ENCODE measurements at places on chromosomes 2 and 18.

DNA sequence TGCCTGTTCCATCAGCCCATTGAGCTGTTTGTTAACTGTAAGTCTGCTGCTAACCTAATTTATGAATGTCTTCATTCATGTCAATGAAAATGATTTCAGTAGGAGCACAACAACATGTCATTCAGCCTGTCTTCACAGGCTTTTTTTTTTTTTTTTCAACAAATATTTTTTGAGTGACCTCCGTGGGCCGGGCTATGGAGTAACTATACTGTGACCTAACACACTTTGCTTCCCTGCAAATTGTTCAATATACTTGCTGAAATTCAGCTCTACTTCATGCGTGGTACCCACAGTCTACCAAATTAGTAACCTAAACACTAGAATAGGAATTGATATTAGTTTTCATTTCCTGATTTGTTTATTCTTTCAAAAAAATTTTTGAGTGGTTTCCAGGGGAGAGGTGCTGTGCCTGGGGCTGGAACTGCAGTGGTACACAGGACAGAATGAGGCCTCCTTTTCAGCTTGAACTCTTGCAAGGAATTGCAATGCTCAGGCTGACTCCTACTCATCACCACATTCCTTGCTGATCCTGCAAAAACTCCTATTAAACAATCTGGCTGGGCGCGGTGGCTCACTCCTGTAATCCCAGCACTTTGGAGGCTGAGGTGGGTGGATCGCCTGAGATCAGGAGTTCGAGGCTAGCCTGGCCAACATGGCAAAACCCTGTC, 87.1 kb downstream of the CDH20 start:
- no peak overlapping the region for H3K27ac ChIP-seq
- no peak for DNase-seq
- no peaks in the 10 kb centered on the region for H3K27me3 ChIP-seq
- no peaks in the 10 kb centered on the region for H3K4me1 ChIP-seq
- no peaks in the 10 kb centered on the region for H3K36me3 ChIP-seq
- H3K4me3 ChIP-seq: no peak overlapping the region

DNA sequence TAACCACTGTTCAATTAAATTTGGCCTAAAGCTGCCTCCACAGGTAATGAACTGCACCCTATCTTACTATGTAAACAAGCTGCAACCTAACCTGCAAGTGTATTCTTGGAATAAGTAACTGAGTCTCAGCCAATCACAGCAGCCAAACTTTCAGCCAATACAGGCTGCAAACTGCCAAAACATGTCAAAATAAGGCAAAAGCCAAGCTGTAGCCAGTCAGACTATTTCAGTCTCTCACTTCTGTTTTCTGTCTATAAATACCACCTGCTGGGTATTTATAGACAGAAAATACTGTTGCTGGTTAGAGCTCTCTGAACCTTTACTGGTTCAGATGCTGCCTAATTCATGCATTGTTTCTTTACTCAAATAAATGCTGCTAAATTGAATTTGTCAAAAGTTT, 14.3 kb downstream of the C2orf76 start:
- peaks cover 21% of the 10 kb centered on the region for H3K4me1 ChIP-seq
- peaks cover 3% of the 10 kb centered on the region for H3K36me3 ChIP-seq
- DNase-seq: no peak
- no peak overlapping the region for H3K4me3 ChIP-seq
- no peaks in the 10 kb centered on the region for H3K27me3 ChIP-seq

GRCh38 chr2:188598551-188598950, 306.9 kb downstream of the GULP1 start:
- no peak overlapping the region for H3K4me3 ChIP-seq
- no peak overlapping the region for H3K27ac ChIP-seq
- no peak for DNase-seq
- no peaks in the 10 kb centered on the region for H3K36me3 ChIP-seq
- no peaks in the 10 kb centered on the region for H3K4me1 ChIP-seq
- H3K27me3 ChIP-seq: no peaks in the 10 kb centered on the region

DNA sequence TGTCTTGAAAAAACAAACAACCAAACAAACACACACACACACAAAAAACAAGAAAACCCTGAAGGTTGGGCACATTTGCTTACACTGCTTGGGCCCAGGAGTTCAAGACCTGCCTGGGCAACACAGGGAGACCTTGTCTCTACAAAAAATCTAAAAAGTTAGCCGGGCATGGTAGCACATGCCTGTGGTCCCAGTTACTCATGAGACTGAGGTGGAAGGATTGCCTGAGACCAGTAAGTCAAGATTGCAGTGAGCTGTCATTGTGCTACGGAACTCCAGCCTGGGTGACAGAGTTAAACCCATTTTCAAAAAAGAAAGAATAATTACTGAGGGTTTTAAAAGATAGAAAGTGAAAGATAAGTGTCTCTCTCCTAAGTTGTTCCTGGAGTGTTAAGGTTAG, 103.4 kb downstream of the MBD5 start:
- no peak for DNase-seq
- H3K4me1 ChIP-seq: no peaks in the 10 kb centered on the region
- H3K36me3 ChIP-seq: peaks cover 10% of the 10 kb centered on the region
- no peaks in the 10 kb centered on the region for H3K27me3 ChIP-seq
- no peak overlapping the region for H3K4me3 ChIP-seq
- H3K27ac ChIP-seq: no peak overlapping the region

DNA sequence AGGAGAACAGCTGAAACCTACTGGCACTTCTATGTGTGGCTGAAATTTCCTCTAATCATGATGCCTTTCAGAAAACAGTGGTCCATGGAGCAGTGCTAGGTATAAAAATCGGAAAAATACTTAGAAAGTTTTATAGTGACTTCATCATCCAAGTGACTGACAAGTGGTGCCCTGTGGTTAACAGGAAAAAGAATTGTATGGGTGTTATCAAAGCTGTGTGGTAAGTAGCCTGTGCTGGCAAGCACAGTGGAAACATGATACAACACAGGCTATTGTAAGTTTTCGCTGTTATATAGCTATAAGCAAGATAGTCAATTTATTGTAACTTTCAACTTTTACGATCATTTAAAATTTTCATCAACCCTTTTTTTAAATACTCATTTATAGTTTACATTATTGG, 1599.7 kb upstream of the ZEB2 start:
- no peaks in the 10 kb centered on the region for H3K4me1 ChIP-seq
- peaks cover 2% of the 10 kb centered on the region for H3K27me3 ChIP-seq
- no peak overlapping the region for H3K4me3 ChIP-seq
- no peak overlapping the region for H3K27ac ChIP-seq
- DNase-seq: no peak

- no peaks in the 10 kb centered on the region for H3K27me3 ChIP-seq
- H3K36me3 ChIP-seq: peaks cover 33% of the 10 kb centered on the region
- no peak overlapping the region for H3K4me3 ChIP-seq
- no peak for DNase-seq
These were observed 52.7 kb downstream of the SMAD4 start for GRCh38 chr18:51082571-51083267.

- no peak overlapping the region for H3K27ac ChIP-seq
- no peak overlapping the region for H3K4me3 ChIP-seq
- no peak for DNase-seq
- H3K27me3 ChIP-seq: no peaks in the 10 kb centered on the region
- H3K36me3 ChIP-seq: no peaks in the 10 kb centered on the region
These were observed 59.5 kb upstream of the SP3 start for GRCh38 chr2:174024524-174025270.

- H3K4me3 ChIP-seq: no peak overlapping the region
- no peaks in the 10 kb centered on the region for H3K36me3 ChIP-seq
- no peaks in the 10 kb centered on the region for H3K4me1 ChIP-seq
- H3K27me3 ChIP-seq: no peaks in the 10 kb centered on the region
- H3K27ac ChIP-seq: no peak overlapping the region
- DNase-seq: no peak
These were observed 24.6 kb downstream of the CDH2 start for GRCh38 chr18:28152354-28152753.

- no peaks in the 10 kb centered on the region for H3K36me3 ChIP-seq
- H3K27ac ChIP-seq: no peak overlapping the region
These were observed 711.9 kb upstream of the ID2 start for GRCh38 chr2:7969756-7970515.

DNA sequence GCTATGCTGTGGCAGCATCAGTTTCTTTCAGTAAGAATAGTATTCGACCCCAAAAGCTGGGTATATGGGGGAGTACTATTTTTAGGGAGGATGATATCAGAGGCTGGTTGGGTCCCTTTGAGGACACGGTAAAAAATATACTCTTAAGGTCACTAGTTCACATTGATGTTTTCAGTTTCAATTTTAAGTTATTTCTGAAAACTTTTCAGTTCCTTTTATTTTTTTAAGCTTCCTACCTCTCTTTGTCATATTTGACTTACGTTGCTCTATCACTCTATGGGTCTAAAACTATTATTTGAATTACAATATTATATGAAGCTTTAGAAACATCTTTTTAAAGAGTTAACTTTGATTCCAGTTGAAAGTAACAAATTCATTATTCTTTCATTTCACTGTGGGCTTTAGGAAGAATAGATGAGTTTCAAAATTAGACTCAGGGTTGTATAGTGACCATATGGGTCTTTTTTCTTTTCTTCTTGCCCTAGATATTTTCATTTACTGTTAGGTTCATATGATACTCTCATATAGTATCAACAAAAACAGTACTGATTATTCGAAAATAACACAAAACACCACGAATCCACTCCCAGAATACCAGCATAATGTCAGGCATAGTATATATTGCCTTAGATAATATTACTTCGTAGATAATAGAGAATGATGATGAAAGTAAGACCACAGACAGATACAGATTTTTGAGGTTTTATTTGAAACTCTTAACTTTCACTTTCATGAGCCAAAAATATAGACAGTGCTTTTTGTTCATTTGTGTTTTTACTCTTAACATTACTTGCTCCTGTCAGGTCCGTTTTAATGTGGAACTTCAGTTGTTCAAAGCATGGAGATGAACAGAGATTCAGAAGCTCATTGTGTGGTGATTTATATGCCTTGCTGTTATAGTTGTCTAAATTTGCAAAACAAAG, 9.8 kb downstream of the RMDN2 start:
- DNase-seq: no peak
- H3K4me3 ChIP-seq: peak overlapping the region; percentile 82
- H3K36me3 ChIP-seq: peaks cover 11% of the 10 kb centered on the region
- peaks cover 54% of the 10 kb centered on the region for H3K4me1 ChIP-seq
- no peaks in the 10 kb centered on the region for H3K27me3 ChIP-seq

GRCh38 chr2:222797261-222797660, 63.6 kb upstream of the ACSL3 start:
- H3K4me3 ChIP-seq: no peak overlapping the region
- H3K36me3 ChIP-seq: no peaks in the 10 kb centered on the region
- peaks cover 1% of the 10 kb centered on the region for H3K27me3 ChIP-seq
- no peak overlapping the region for H3K27ac ChIP-seq
- no peaks in the 10 kb centered on the region for H3K4me1 ChIP-seq
- no peak for DNase-seq

GRCh38 chr18:2337552-2338141, 233.7 kb downstream of the METTL4 start:
- H3K27me3 ChIP-seq: peaks cover 6% of the 10 kb centered on the region
- H3K27ac ChIP-seq: no peak overlapping the region
- peaks cover 2% of the 10 kb centered on the region for H3K4me1 ChIP-seq
- no peak overlapping the region for H3K4me3 ChIP-seq
- H3K36me3 ChIP-seq: no peaks in the 10 kb centered on the region
- peak; percentile 30 for DNase-seq

DNA sequence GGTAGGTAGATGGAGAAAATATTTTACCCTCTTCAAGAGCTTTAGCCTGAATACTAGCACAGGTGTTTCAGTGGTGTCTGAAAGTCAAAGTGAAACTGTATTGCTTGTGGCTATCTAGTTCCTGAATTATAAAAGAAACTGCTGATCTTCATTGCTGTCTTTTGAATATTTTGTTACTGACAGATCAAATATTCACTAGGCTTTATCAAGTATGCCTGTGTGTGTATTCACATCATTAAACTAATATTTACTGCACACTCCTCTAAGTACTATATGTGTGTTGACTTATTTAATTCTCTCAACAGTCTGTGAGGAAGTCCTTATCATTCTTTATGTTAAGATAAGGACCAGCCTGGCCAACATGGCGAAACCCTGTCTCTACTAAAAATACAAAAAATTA, 139.6 kb downstream of the SOCS6 start:
- H3K4me1 ChIP-seq: peaks cover 4% of the 10 kb centered on the region
- peak overlapping the region; percentile 43 for H3K4me3 ChIP-seq
- H3K36me3 ChIP-seq: no peaks in the 10 kb centered on the region
- no peak for DNase-seq

- peaks cover 5% of the 10 kb centered on the region for H3K36me3 ChIP-seq
- H3K4me1 ChIP-seq: peaks cover 42% of the 10 kb centered on the region
- peak overlapping the region; percentile 92 for H3K4me3 ChIP-seq
- H3K27me3 ChIP-seq: no peaks in the 10 kb centered on the region
These were observed 1.5 kb downstream of the CAB39 start for GRCh38 chr2:230714136-230714480.

DNA sequence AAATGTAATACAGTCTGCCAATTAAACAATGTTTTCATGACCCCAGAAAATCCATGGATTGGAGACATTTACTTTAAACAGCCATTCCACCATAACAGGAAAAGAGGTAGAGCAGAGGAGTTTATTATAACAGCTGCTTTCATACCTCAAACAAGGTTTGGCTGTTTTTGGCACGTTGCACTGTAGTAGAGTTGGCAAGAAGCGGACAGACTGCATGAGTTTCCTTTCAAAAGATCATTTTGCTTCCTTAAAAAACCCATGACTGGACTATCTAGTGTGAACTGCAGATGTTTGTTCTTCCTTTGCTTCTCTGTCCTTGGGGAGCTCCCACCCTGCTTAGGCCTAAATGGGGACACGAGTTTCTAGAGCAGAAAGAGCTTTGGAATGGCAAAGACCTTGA, 108.5 kb upstream of the THOC1 start:
- H3K4me1 ChIP-seq: peaks cover 7% of the 10 kb centered on the region
- no peak for DNase-seq
- no peaks in the 10 kb centered on the region for H3K36me3 ChIP-seq
- H3K4me3 ChIP-seq: no peak overlapping the region
- H3K27ac ChIP-seq: no peak overlapping the region

DNA sequence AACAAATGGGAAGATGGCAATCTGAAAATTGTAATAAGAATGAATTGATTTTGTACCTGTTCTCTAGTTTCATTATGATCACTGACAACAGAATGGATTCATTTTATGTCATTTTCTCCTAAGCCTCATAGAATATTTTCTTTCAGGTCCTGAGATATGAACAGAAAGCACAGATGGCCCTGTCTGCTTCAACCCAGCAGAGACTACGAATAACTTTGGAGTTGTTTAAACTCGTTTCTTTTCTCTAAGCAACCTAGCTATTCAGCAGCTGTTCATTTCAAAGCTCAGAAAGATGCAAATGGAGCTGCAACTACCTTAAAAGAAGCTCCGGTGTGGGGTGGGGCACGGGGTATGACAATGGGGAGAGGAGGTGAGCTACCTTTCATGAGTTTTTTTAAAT, 124.9 kb downstream of the ALK start:
- H3K4me1 ChIP-seq: no peaks in the 10 kb centered on the region
- no peak overlapping the region for H3K27ac ChIP-seq
- H3K4me3 ChIP-seq: no peak overlapping the region
- H3K27me3 ChIP-seq: peaks cover 5% of the 10 kb centered on the region

DNA sequence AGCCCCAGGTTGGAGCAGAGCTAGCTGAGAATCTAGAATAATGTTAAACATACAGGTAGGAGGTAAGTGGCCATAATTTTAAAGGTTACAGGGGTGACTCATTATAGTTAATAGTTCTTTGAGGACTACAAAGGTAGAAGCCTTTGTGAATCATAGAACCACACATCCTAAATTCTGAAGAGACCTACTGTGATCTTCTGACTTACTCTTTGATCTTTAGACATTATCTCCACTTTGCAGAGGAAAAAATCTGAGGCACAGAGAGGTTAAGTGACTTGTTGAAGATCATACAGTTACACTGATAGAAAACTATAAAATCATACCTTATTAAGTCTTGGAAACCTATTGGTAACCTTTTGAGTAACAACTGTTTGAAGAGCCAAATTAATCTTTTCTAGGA, 1051.3 kb upstream of the NRXN1 start:
- H3K4me1 ChIP-seq: no peaks in the 10 kb centered on the region
- H3K27ac ChIP-seq: no peak overlapping the region
- H3K4me3 ChIP-seq: no peak overlapping the region
- H3K36me3 ChIP-seq: no peaks in the 10 kb centered on the region
- no peak for DNase-seq
